Effector CD4-positive, alpha-beta T cell (primary cell): ENCODE measurements at places on chromosomes 3 and 15.

DNA sequence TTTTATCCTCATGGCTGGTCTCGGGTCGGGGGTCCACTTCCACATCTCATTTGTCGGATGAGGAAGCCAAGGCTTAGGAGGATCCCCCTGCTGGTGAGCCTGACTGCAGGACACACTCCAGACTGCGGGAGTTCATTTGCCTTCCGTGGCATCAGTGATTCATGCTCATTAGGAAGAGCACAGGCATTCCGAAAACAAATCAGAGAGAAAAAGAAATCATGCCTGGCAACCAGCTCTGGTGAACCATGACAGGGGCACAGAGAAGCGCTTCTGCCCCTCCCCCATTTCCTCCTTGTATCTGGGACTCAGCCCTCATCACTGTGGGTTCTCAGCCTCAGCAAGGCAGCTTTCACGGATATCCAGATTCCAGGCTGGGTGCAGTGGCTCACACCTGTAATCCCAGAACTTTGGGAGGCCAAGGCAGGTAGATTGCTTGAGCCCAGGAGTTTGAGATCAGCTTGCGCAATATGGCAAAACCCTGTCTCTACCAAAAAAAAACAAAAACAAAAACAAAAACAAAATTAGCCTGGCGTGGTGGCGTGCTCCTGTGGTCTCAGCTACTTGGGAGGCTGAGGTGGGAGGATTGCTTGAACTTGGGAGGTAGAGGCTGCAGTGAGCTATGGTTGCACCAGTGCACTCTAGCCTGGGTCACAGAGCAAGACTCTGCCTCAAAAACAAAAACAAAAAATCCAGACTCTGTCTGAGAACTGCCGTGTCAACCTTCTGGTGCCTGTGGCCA, 28.4 kb downstream of the IRAK2 start:
- DNase-seq, result peak; percentile 41

DNA sequence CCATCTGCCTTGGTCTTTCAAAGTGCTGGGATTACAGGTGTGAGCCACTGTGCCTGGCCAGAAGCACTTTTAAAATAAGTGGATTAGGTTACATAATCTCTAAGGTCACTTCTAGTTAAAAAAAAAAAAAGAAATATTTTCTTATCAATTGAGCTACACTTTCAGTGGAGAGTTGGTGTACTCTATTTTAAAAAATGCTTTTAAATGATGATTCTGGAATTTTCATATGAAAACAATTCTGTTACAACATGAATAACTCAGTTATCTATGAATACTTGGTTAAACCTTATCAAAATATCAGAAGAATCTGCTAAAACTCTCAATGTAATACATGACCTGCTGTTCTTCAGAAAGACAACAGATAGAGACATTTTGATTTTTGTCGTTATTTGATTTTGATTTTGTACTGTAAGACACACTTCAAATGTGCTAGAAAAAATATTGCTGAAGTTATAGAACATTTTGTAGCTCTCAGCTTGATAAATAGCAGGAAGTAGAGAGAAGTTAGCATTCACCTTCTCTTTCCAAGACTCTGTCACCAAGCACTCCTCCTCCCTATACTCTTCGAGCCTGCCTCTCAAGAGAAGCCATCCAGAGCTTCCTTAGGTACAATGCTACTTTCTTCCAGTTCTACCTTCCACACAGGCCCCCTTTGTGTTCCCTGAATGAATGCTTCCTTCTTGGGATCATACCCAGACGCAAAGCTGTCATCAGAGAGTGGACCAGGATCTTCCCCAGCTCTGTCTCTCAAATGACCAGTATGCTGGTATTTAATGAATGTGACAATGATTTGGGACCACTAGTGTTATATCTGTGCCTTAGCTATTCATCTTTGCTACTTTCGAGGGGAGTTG, 47.2 kb upstream of the SECISBP2L start:
- no peak for DNase-seq

- no peak for DNase-seq
These were observed 3.1 kb downstream of the HHATL start for GRCh38 chr3:42699511-42699971.

- no peak for DNase-seq
These were observed 27.4 kb upstream of the FAM174B start for GRCh38 chr15:92682741-92683510.

GRCh38 chr3:179000144-179000543, 71.5 kb downstream of the ZMAT3 start:
- DNase-seq, result no peak

- DNase-seq, result no peak
These were observed 357.2 kb downstream of the ROBO1 start for GRCh38 chr3:79410617-79411016.

DNA sequence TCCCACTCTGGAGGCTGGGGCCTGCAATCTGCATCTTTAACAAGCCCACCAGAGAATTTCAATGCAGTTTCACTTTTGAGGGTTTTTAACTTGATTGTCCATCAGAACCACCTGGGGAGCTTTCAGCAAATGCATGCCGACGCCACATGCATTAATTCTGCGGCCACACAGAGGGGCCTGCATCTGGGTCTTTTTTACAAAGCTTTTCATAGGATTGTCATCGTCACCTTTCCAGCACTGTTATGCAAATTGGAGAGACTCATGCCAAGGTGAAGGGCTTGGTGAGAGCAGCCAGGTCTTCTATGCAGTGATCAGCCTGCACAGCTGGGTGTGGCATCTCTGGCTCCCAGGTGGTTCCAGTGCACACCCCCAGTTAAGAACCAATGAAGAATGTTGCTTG, 143.0 kb upstream of the CTDSPL start:
- DNase-seq, result no peak

- DNase-seq, result no peak
These were observed 37.0 kb downstream of the RLBP1 start for GRCh38 chr15:89184357-89184756.

DNA sequence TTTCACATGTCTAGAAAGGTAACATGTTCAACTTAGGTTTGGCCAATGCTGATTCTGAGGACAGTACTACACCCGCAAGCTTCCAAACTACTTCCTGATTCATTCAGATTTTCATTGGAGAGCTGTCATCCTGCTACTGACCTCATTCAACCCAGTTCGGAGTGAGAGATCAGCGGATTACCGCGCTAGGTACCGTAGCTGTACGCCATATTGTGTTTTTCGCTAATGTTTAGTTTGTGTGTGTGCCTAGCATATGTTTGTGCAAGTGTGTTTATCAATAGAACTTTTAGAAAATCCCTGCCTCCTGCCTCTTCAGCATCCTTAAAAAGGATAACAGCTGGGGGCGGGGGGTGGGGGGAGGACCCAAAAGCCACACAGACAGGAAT, 1.1 kb downstream of the ZBTB20 start:
- peak; percentile 42 for DNase-seq

GRCh38 chr3:185215873-185216606, 37.8 kb downstream of the EHHADH start:
- DNase-seq, result no peak

DNA sequence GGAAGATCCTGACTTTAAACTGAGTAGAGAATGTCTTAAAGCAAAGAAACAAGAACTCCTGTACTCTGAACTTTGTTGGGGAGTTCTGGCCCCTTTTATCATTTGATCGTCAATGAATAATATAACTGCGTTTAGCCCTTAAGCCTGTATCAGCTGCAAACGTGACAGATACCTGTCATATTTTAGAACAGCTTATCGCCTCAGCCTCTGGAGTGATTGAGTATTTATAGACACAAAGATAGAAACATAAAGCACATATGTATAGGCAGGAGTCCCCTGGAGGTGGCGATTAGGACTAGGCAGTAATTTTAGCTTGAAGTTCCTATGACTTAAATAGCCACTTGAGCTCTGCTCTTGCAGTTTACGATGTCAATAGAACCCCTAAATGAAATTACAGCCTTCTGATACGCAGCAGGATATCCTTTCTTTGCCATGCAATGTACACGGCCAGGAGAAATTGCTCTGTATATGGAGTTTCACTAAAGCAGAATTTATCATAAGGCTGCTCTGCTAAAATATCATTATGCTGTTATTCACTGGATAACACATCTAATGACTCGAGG, 321.8 kb downstream of the TIGIT start:
- no peak for DNase-seq

GRCh38 chr3:126911162-126912026, 71.5 kb upstream of the PLXNA1 start:
- peak; percentile 25 for DNase-seq

DNA sequence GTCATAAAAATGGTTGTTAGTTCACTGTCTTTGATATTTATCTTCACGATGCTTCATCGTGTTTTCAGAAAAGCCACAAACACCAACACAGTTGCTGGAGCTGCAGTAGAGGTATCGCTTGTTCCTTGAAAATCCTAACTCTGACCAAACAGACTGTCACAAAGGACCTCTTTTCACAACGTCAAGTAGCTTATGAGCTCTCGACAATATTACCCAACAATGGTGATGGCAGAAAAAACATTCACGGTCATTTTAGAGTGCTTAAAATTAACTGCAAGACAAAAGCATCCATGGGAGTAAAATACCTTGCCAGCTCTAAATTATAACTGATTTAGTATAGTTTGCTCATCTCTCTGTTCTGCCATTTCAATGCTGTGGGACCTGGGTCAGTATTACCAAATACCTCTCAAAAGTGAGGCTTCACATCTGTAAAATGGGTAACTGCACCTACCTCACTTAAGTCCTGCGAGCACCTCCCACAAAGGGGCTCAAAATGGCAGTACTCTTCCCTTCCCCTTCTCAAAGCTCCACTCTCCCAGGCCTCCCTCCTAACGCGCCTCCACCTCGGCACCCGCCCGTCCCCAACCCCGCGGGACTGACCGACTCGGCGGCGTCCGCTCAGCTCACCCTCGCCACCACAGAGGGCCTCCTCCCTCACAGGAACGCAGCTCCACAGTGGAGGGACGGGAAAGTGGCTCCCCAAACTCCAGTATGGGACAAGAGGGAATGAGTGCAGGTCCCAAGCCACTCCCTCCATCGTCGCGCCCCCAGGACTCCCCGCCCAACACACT, 546 bp downstream of the TRIM59 start:
- peak; percentile 27 for DNase-seq

- DNase-seq, result no peak
These were observed 567.2 kb upstream of the TBL1XR1 start for GRCh38 chr3:177764377-177764912.

GRCh38 chr3:183529717-183530116, 25.8 kb downstream of the KLHL6 start:
- no peak for DNase-seq

- no peak for DNase-seq
These were observed 42.9 kb upstream of the MITF start for GRCh38 chr3:69696367-69696766.

DNA sequence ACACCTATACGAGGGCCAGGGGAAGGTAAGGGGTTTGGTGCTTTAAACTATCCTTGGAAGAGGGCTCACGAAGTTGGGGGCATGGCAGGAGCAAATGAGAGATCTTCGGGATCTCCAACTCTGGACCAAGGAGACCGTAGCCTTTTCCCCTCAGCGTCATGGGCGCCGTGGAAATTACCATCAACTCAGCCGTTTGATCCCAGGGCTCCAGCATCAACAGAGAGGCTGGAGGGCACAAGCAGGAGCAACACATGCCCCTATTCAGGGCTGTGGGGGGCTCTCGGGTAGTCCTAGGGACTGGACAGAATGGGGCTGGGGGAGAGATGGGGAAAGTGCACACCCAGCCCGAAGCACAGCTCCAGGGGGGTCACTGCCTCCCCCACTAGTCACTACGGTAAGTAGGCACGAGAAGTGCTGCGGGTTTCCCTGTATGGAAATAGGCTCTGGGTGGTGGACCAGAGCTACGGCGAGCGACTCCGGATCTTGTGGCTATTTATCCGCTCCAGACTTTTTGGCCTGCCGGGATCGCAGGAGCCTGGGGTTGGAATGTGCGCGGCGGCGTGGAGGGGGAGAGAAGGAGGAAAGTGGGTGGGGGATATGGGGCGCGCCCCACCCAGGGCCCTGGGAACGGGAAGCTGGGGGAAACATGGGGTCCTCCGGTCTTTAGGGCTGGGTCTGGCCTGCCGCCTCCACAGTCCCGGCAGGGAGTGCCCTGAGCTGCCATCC, 539 bp upstream of the LAMB2 start:
- DNase-seq, result no peak

DNA sequence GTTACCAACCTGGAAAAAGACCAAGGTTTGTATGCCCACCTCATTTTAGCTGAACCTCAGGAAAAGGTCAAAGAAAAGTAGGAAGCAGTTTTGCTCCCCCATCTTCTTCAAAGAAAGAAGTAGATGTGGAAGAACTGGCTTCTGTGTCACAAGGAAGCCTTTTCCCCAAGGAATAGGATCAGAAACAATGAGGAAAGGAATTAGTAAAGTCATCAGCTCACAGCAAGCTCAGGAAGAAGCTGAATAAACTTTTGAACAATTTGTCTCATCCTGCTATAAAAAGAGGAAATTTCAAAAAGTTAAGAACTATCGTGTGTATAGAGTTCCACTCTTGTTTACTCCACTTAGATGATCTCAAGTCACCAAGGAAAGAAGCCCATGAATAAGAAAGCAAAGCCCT, 174.2 kb downstream of the PDE8A start:
- DNase-seq, result no peak

- no peak for DNase-seq
These were observed 207.2 kb downstream of the TBC1D5 start for GRCh38 chr3:17535274-17535673.

DNA sequence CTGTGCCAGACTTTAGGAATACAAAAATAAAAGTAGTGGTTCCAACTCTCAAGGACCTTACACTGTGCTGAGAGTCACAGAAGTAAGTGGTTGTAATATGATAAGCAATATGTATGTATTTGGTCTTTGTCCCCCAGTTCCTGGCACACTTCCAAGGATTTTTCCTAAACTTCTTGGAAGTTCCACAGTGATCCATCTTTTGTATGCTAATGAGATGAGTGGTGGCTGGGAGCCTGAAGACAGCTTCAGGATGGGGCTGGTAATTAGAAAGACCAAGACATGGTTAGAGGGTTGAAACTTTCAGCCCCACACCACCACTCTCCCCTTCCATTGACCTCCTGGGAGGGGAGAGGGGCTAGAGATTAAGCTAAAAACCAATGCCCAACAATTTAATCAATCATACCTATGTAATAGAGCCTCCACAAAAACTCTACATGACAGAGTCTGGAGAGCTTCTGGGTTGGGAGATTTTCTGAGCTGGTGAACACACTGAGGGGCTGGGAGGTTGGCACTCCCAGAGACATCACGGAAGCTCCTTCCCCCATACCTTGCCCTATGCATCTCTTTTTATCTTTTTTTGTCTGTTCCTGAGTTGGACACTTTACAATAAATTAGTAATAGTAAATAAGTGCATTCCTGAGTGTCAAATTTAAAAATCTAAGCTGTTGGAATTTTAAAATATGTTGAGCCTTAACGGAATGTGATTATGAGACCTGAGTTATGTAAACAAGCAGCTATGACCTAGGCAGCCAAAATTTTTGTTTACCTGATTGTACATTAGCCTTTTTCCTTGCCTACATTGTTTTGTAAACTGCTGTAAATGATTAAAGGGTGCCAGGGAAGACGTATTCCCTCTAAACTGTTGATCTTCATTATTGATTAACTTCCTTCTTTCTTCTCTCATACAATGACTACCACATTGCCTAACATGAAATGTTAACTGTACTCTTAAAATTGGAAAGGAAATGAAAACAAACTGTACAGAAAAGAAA, 24.3 kb downstream of the CD200R1L start:
- no peak for DNase-seq

GRCh38 chr3:3799173-3800079, at the start of gene LRRN1:
Gene LRRN1, plus strand, starts transcription at chr3:3799431. Its CDS starts 45,211 bp downstream, at chr3:3844642.
- DNase-seq, result no peak

GRCh38 chr3:124802702-124803101, 72.5 kb downstream of the UMPS start:
- no peak for DNase-seq

- no peak for DNase-seq
These were observed 1322.7 kb upstream of the ALCAM start for GRCh38 chr3:104044002-104044401.
